ENCODE measurements at places on chromosomes 4 and X.

DNA sequence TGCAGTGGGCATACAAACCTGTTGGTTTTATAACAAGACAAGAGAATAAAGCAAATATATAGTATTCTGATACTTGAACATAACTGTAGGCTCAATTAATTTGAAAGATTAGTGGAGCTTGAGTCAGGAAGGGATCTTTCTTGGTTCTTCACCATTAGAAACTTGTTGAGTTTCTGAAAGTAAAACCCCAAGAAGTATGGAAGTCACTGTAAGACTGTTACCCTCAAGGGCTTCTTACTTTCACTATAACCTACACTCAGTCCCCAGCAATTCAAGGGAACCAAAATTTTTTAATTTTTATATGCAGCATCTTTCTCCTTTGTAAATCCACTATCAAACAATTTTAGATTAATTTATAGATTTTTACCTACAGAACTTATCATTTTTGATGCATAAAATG lies 2019.2 kb upstream of the ADGRL3 start:
- no peak for DNase-seq

DNA sequence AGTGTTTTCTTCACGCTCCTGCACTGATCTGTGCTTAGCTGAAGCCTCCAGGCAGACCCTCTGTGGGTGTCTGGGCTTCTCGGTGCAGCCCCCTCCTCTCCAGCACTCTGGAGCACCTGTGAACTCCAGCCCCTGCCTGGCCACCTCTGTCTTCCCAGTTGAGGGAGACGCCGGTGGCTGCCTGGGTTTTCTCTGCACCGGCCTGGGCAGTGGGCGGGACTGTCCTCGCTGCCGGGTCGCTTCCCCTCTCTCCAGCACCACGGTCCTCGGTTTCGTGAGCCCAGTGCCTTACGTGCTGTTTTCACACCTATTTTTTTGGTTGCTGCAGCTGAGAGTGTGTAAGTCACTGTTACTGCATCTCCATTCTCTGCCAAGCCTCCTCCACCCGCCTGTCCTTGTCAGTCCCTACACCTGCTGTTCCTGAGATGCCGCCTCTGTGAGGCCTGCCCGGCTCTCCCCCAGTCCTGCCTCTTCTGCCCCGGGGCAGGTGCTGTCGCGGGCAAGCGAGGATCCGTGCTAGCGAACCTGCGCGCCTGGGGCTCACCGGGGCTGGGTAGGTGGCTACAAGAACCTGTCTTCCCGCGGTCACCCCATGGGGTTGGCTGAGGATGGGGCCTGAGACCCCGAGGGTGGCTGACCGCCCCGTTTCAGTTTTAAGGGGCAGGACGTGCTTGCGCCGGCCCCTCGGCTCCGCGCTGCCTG lies 2.4 kb upstream of the FGFRL1 start:
- DNase-seq = no peak

GRCh38 chrX:74080165-74080564 lies 223.8 kb upstream of the ZCCHC13 start:
- DNase-seq = no peak

GRCh38 chr4:141739636-141740035 lies 103.3 kb downstream of the IL15 start:
- DNase-seq = no peak

- no peak for DNase-seq
Observed at GRCh38 chr4:13537011-13537831, 7.1 kb downstream of the NKX3-2 start.

GRCh38 chr4:138627096-138627495 lies 384.9 kb upstream of the SLC7A11 start:
- peak; percentile 40 for DNase-seq

- DNase-seq = no peak
Observed at GRCh38 chr4:75042601-75043208, 109.8 kb downstream of the PARM1 start.

- peak; percentile 38 for DNase-seq
Observed at GRCh38 chr4:165410214-165410613, 31.4 kb downstream of the CPE start.

DNA sequence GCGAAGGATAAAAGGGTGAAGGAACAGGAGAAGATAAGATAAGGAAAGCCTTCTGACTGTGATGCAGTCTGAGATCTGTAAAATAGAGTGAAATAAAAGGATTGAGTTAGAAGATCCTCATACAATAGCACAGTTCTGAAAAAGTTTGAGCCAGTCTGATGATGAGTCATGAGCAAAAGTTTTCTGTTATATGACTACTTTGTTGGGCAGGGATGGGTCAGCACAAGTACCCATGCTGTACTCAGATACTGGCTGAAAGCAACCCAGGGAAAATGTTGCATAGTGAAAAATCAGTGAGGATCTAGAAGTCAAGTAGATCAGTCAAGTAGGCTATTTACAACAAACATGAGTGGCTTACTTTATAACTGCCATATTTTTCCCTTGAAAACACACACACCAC lies 253.5 kb downstream of the PCDH10 start:
- no peak for DNase-seq

DNA sequence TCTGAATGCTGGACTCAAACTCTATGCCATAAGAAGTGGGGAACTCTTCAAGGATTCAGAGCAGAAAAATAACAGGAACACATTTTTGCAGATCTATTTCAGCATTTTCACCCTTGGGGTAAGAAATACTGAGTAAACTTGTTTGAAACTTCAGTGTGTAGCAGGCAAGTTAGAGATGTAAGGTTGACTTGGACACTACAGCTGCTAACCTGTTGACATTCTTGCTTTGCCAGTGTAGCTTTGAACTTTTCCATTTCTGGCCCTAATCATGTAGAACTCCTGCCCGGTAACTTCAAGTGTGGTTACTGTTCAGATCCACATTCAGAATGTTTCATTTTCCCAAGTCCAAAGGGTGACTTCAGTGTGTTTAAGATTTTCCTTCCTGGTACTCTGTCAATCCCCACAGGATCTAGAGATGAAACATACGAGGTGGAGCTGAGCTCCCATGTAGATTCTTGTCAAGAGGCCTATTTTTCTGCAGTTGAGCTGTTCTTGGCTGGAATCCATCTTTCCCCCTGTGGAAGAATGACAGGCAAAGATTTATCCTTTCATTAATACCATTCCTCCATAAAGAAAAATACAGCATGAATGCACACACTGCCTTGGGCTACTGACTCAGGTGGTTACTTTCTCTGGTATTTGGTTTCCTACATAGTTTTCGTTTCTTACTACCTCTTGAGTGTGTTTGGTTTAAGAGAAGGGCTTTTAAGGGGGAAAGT lies 34.1 kb downstream of the FHDC1 start:
- no peak for DNase-seq

- DNase-seq = peak; percentile 28
Observed at GRCh38 chr4:152780267-152780778, 569 bp downstream of the ARFIP1 start.

GRCh38 chr4:74218201-74218600 lies 60.3 kb downstream of the MTHFD2L start:
- DNase-seq = no peak

GRCh38 chr4:150078579-150079080 lies 385 bp downstream of the DCLK2 start:
- no peak for DNase-seq

DNA sequence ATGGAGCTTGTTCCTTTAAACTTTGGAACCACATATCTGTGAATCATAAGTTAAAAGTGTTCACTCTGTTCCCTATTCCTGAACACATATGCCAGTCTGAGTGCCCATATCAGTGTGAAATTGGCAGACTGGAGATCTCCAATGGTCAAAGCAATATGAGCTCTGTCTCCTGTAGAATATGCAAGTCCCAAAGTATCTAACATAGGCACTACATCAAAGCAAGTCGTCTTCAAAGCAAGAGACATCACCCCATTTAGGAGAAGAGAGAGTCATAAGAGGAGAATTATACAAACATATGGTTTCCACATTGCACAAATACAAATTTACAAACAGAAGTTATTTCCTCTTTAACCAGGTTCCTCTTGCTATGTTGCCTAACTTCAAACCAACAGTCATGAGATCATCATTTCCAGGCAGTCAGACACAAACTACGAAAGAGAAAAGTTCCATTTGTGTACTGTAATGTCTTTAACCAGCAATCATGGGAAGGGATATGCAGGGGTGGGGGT lies 9.9 kb upstream of the GK start:
- DNase-seq = no peak

DNA sequence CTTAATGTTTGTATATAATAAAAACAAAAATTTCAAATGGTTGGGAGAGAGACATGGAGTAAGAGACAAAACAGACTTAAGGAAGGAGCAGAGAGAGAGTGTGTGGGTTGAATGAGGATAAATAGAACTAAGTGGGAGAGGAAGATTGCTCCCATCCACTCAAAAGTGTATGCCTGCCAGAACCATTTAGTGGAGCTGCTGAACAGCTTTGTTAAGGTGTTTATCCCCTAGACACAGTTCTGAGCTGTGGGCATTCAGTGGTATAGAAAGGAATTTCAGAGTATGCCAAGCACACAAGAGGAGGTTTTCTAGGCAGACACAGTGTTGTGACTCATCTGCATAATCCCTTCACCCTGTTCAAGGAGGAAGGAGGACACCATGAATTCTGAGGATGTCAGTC lies 508.6 kb upstream of the EPHA5 start:
- peak; percentile 27 for DNase-seq

DNA sequence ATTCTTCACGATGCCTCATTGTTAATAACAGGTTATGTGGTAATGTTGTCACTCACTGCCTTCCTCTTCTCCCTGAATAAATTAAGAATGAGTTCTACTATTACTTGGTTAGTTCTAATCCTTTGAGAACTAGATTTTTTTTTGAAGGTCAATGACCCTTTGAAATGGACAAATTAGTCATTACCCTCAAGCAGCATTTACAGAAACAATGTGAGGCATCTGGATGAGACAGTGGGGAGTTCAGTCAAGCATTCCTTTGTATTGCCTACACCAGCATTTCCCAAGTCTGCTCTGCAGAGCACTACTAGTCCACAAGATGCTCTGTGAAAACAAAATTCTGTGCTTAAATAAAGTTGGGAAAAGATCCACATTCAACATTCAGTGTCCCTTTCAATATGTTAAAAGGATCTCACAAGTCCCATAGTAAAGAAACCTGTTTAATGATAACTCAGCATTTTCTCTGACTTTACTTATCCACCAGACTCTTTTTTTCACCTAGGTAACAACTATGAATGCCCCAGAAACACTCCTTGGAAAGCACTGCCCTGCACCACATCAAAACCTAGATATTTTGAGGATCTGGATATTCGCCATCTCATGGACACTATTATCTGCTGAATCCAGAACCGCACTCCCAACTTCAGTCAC lies 60.6 kb downstream of the CHRDL1 start:
- DNase-seq = no peak

GRCh38 chr4:186032259-186032658 lies 36.7 kb upstream of the TLR3 start:
- DNase-seq = no peak

GRCh38 chr4:105135785-105136184 lies 10.9 kb upstream of the TET2 start:
- DNase-seq = no peak

- no peak for DNase-seq
Observed at GRCh38 chr4:24488399-24489164, 95.8 kb downstream of the DHX15 start.

DNA sequence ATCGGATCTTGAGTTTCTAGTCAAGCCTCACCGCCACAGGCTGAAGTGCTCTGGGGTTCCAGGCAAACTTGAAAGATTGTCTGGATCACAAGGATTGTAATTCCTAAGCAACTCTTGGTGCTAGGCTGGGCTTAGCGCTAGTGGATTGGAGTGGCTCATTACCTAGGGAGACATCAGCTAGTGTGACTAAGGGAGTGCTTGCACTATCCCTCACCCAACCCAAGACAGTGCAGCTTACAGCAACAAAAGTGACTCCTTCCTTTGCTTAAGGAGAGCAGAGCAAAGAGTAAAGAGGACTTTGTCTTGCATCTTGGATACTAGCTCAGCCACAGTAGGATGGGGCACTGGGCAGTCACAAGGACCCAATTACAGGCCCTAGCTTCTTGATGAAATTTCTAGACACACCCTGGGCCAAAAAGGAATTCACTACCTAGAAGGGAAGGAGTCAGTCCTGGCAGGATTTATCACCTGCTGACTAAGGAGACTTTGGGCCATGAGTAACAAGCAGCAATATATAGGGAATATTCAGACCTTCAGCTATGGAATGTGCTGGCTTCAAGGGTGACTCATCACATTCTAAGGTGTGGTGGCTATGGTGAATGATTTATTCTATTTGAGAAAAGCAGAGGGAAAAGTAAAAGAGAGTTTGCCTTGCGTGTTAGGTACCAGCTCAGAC lies 1212.4 kb downstream of the PCDH18 start:
- no peak for DNase-seq

- DNase-seq = no peak
Observed at GRCh38 chr4:87745064-87745807, 54.1 kb upstream of the IBSP start.

GRCh38 chr4:113447769-113448168 lies 313.8 kb downstream of the CAMK2D start:
- no peak for DNase-seq
